ENCODE measurements at places on chromosomes 16 and 17.

GRCh38 chr17:63171428-63172393, 205.7 kb downstream of the TANC2 start:
- DNase-seq: no peak

DNA sequence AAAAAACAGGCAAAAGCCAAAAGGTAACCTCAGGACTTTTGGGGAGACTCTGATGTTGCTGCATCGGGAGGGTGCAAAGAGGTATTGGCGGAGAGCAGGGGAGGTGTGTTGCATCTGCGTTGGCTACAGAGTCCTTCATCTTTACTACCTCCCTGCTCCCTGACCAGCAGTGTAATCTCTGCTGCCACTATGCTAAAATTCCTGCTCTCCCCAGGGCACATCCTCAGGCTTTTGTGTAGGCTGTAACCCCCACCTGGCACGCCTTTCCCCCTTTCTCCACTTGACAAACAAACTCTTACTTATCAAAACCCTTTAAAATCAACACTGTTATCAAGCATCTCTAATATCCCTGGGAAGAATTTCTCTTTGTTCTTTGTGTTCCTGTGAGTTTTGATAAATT, 435.3 kb downstream of the HAPSTR1 start:
- DNase-seq: no peak

DNA sequence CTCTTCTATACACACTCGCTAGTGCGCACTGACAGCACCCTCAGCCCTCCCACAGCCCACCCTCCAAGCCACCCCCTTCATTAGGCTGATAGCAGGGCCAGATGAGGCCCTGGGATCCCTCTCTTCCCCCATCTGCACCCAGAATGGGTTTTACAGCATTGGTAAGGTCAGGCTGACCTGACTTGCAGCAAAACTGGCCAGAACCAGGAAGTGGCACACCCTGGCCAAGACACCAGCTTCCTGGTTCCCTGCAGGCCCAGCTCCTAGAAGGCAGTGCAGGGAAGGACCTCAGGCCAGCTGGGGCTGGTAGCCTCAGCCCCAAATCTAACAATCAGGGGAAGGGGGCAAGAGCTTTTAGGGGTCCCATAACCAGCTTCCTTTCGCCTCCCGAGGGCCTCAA, 50.0 kb upstream of the MRPS23 start:
- no peak for DNase-seq

GRCh38 chr17:75831032-75831571, 13.1 kb downstream of the UNC13D start:
- no peak for DNase-seq

DNA sequence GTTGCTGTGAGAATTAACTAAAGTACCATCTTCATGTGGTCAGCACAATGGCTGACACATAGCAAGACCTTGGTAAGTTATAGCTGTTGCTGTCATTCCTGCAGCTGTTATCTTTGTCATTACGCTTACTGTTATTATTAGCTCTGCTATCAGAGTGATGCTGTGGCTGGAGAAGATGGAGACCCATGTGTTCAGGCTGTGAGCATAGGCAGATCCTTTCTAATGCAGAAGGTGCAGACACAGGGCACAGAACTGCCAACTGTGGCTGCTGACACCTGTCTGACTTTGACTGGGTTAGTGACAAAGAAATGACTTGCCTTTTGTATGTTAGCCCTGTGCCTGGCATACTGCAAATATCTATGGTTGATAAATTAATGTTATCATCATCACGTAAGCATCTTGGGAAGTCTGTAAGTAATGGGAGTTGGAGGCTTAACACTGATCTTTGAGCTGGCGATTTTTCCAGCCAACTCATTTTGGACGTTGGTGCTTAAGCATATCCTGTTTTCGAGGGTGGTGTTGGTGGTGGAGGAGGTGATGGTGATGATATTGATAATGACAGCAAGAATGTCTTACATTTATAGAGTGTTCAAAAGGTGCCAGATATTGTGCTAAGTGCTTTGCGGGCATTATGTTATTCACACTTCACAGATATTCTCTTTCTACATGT, 695.3 kb downstream of the WWOX start:
- DNase-seq: no peak

- no peak for DNase-seq
These were observed 80.0 kb downstream of the ATF7IP2 start for GRCh38 chr16:10465821-10466220.

DNA sequence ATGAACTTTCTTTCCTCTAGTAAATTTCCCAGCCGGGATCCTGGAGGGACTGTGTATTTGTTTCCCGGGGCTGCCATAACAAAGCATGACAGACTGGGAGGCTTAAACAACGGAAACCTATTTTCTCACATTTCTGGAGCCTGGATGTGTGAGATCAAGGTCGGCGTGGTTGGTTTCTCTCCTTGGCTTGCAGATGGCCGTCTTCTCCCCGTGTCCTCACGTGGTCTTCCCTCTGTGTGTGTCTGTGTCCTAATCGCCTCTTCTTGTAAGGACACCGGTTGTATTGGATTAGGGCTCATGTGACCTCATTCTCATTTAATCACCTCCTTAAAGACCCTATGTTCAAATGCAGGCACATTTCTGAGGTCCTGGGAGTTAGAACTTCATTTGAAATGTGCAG, 22.0 kb upstream of the USP10 start:
- no peak for DNase-seq

Data from activated CD4-positive, CD25-positive, alpha-beta regulatory T cell treated with anti-CD3 and anti-CD28 coated beads, Interleukin-2, amount 50 U/mL, for 16 hours (primary cell).